ENCODE measurements at places on chromosomes 2 and 18. TPM values are rescaled to one million over a fixed set of nuclear protein-coding genes. Genes with fewer than 3 reads are reported as not detected.
A peak's percentile ranks its signal among the peaks of the same experiment; 100 is the strongest.

- no peaks in the 10 kb centered on the region for H3K4me1 ChIP-seq
- DNase-seq, result no peak
- H3K27ac ChIP-seq, result no peak overlapping the region
- H3K4me3 ChIP-seq, result no peak overlapping the region
Observed at GRCh38 chr18:74248189-74248588, 43.6 kb downstream of the CYB5A start.

DNA sequence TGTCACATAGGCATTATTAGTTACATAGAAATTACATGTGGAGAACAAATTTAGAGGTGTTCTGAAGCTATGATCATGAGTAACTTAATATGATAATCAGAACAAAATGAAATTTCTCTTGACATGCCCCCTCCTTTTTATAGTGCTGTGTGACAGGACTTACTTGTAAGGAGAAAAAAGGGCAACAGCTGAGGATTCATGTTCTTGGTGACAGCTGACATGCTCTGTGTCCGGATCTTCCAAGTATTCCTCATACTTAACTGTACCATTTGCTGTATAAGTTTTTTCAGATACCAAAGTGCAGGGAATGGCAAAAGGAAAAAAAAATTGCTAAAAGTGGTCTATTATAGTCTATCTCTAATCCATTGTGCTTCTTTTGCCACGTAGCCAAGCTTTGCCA is 3.5 kb upstream of the MYL1 start:
- no peak overlapping the region for H3K4me3 ChIP-seq
- no peak overlapping the region for H3K27ac ChIP-seq
- no peaks in the 10 kb centered on the region for H3K27me3 ChIP-seq
- no peaks in the 10 kb centered on the region for H3K36me3 ChIP-seq

GRCh38 chr2:6254441-6254840 is 562.3 kb downstream of the SOX11 start:
- no peaks in the 10 kb centered on the region for H3K27me3 ChIP-seq
- H3K4me1 ChIP-seq, result no peaks in the 10 kb centered on the region
- no peak overlapping the region for H3K4me3 ChIP-seq
- DNase-seq, result no peak
- no peaks in the 10 kb centered on the region for H3K36me3 ChIP-seq

DNA sequence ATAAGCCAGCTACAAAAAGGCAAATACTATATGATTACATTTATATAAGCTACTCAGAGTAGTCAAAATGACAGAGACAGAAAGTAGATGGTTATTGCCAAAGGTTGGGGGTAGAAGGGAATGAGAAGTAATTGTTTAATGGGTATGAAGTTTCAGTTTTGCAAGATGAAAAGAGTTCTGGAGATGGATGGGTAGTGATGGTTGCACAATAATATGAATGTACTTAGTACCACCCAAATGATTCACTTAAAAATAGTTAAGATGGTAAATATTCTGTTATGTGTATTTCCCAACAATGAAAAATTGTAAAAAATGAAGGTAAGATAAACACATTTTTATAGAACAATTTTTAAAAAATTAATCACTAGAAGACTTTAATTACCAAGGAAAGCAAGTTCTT is 448.4 kb downstream of the ADCYAP1 start:
- no peaks in the 10 kb centered on the region for H3K27me3 ChIP-seq
- no peak overlapping the region for H3K4me3 ChIP-seq
- no peaks in the 10 kb centered on the region for H3K4me1 ChIP-seq

- peaks cover 41% of the 10 kb centered on the region for H3K4me1 ChIP-seq
- H3K27ac ChIP-seq, result no peak overlapping the region
- H3K4me3 ChIP-seq, result no peak overlapping the region
- no peak for DNase-seq
- no peaks in the 10 kb centered on the region for H3K27me3 ChIP-seq
- peaks cover 13% of the 10 kb centered on the region for H3K36me3 ChIP-seq
Observed at GRCh38 chr2:85606116-85606455, 3.6 kb upstream of the TMEM150A start.

SDC1 gene
- polyA plus RNA-seq, result not detected

- peaks cover 3% of the 10 kb centered on the region for H3K27me3 ChIP-seq
- no peaks in the 10 kb centered on the region for H3K36me3 ChIP-seq
- H3K4me3 ChIP-seq, result no peak overlapping the region
- DNase-seq, result no peak
- H3K4me1 ChIP-seq, result no peaks in the 10 kb centered on the region
- no peak overlapping the region for H3K27ac ChIP-seq
Observed at GRCh38 chr2:20561637-20562454, 89.1 kb downstream of the HS1BP3 start.

DNA sequence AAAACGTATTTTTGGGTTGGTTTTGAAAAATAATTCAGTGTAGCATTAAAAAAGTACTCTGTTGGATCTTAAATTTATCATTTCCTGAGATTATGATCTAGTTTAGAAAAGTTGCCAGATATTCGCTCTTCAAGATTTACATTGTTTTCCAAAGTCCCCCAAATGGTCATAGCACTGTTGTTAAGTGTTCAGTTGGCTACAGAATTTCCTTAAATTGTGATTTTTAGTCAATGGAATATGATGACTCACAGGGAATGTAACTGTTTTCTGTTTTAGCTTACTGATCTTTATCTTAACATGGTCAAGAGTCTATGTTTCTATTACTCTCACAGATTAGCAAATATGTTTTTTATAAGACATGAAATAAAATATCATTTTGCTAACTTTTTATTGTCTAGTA is 23.2 kb downstream of the PLCL1 start:
- DNase-seq, result no peak
- no peaks in the 10 kb centered on the region for H3K36me3 ChIP-seq
- no peaks in the 10 kb centered on the region for H3K27me3 ChIP-seq

ONECUT2 gene
- polyA plus RNA-seq, result not detected

DNA sequence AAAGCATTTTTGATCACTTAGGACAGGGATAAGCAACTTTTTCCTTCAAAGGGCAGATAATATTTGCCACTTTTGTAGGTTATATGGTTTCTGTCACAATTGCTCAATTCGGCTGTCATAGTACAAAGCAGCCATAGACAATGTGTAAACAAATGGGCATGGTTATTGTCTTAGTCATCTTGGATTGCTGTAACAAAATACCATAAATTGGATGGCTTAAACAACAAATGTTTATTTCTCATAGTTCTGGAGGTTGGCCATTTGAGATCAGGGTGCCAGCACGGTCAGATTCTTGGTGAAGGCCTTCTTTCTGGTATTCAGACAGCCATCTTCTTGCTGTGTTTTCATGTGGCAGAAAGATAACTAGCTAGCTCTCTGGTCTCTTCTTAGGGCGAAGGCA is 91.2 kb downstream of the TAF4B start:
- no peak overlapping the region for H3K27ac ChIP-seq
- H3K4me1 ChIP-seq, result no peaks in the 10 kb centered on the region
- no peaks in the 10 kb centered on the region for H3K27me3 ChIP-seq
- no peaks in the 10 kb centered on the region for H3K36me3 ChIP-seq

- no peak overlapping the region for H3K27ac ChIP-seq
- no peaks in the 10 kb centered on the region for H3K36me3 ChIP-seq
- H3K27me3 ChIP-seq, result no peaks in the 10 kb centered on the region
- no peak overlapping the region for H3K4me3 ChIP-seq
Observed at GRCh38 chr2:144350151-144350802, 169.6 kb downstream of the ZEB2 start.

DNA sequence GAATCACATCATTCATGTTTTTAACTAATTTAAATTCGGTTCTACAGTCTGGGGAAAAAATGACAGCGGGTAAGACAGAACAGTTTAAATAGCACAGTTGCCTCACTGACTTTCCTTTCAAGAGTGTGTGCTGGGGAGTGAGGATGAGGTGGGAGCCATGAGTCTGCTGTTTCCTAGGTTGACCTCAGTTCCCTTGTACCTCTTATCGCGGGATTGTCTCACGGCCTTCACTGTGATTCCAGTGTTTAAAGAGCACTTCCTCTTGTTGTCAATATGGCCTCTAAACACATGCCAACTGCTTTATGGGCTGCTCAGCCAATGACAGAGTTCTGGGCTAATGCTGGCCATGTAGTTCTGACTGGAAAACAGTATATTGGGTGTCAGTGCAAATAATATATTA is 41.6 kb upstream of the ALMS1 start:
- H3K27ac ChIP-seq, result no peak overlapping the region
- DNase-seq, result no peak
- H3K4me3 ChIP-seq, result no peak overlapping the region
- no peaks in the 10 kb centered on the region for H3K27me3 ChIP-seq
- no peaks in the 10 kb centered on the region for H3K36me3 ChIP-seq

- H3K27ac ChIP-seq, result no peak overlapping the region
- H3K4me1 ChIP-seq, result peaks cover 9% of the 10 kb centered on the region
- no peaks in the 10 kb centered on the region for H3K27me3 ChIP-seq
Observed at GRCh38 chr2:27946530-27947060, 56.1 kb downstream of the BABAM2 start.

GRCh38 chr2:98172951-98173350 is 86.0 kb downstream of the VWA3B start:
- no peaks in the 10 kb centered on the region for H3K36me3 ChIP-seq
- H3K27ac ChIP-seq, result no peak overlapping the region
- H3K4me1 ChIP-seq, result no peaks in the 10 kb centered on the region
- H3K27me3 ChIP-seq, result no peaks in the 10 kb centered on the region

GRCh38 chr2:191791953-191792560 is 54.8 kb downstream of the CAVIN2 start:
- H3K36me3 ChIP-seq, result no peaks in the 10 kb centered on the region
- no peak overlapping the region for H3K4me3 ChIP-seq
- DNase-seq, result no peak
- H3K27ac ChIP-seq, result no peak overlapping the region

RND3 gene
- not detected for polyA plus RNA-seq

DNA sequence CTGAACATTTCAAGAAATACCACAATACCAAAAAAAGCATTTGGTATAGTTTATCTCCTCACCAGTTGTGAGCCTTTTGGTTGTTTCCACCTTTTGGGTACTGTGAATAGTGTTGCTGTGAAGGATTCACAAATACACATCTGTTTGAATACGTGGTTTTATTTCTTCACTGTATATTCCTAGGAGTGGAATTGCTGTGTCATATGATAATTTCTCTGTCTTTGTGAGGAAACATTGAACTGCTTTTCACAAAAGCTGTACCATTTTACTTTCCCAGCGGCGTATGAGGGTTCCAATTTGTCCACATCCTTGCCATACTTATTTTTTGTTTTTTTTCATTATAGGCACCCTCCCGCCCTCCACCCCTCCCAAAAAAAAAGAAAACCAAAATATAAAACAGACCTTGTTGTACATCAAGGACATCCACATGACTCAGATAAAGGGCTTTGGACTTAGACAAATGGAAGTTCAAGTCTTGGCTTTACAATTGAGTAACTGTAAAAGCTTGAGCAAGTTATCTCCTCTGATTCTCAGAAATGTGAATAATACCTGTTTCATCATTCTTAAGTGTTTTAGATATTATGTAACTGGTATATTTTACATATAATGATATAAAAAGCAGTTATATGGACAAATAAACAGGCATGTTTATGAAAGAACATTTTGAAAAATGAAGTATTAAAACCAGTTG is 19.0 kb downstream of the UBE2E3 start:
- no peaks in the 10 kb centered on the region for H3K27me3 ChIP-seq
- no peak overlapping the region for H3K4me3 ChIP-seq
- no peaks in the 10 kb centered on the region for H3K36me3 ChIP-seq
- H3K27ac ChIP-seq, result no peak overlapping the region
- no peaks in the 10 kb centered on the region for H3K4me1 ChIP-seq

DNA sequence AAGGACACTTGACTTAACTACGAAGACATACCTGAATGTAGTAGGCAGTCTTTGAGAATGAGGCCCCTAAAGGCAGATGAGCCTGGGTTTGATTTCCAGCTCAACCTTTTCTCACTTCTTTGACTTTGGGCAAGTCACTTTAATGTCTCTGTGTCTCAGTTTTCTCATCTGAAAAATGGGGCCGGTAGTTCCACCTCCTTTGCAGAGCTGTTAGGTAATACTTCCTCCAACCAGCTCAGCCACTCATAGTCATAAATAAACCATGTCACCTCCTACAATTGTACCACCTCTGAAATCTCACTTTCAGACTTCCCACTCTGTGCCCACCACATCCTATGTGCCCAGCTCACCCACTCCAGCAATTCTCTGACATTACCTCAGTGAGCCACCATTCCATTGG is 10.4 kb downstream of the ARHGAP25 start:
- no peak for DNase-seq
- peak overlapping the region; percentile 2 for H3K4me3 ChIP-seq
- H3K27me3 ChIP-seq, result no peaks in the 10 kb centered on the region

SLC16A14 gene
- not detected for polyA plus RNA-seq

ALPG gene
- polyA plus RNA-seq, result not detected

GRCh38 chr2:172084395-172084644 is 987 bp upstream of the DLX1 start:
- H3K4me1 ChIP-seq, result peaks cover 65% of the 10 kb centered on the region
- peaks cover 95% of the 10 kb centered on the region for H3K27me3 ChIP-seq
- H3K27ac ChIP-seq, result no peak overlapping the region
- no peak for DNase-seq

FAM237A gene
- not detected for polyA plus RNA-seq

HOXD9 gene
- polyA plus RNA-seq, result not detected

- peaks cover 94% of the 10 kb centered on the region for H3K4me1 ChIP-seq
- H3K4me3 ChIP-seq, result no peak overlapping the region
- H3K36me3 ChIP-seq, result no peaks in the 10 kb centered on the region
Observed at GRCh38 chr2:108632332-108633160, 86.7 kb upstream of the RANBP2 start.

GRCh38 chr2:199303728-199304177 is 154.0 kb downstream of the SATB2 start:
- no peak for DNase-seq
- H3K4me1 ChIP-seq, result no peaks in the 10 kb centered on the region
- H3K27me3 ChIP-seq, result no peaks in the 10 kb centered on the region
- no peaks in the 10 kb centered on the region for H3K36me3 ChIP-seq
- no peak overlapping the region for H3K4me3 ChIP-seq

DNA sequence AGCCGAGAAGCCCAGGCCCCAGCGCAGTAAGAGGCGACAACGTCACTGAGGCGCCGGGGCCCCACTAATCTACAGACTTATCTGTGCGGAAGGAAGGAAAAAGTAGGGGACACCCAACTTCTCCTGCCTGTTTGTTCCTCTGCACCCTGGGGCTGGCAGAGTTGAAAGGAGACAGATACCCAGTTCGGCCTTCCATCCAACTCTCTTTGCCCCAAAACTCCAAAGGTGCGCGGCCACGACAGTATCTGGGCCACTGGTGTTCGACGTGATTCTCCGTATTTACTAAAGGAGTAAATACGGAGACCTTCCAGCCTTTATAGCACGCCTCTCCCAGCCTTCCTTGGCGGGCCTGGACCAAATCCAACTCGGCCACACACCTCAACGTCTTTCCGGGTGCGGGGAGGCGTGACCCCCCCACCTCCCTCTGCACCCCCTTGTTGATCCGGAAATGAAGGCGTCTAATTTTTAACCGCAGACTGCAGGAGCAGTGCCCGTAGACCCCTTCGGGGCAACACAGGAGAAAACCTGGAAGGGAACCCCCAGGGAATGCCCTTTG is 1.6 kb downstream of the SMAD7 start:
- peak; percentile 59 for DNase-seq
